HFF-Myc (cell line): ENCODE measurements at places on chromosomes 6 and 20.

DNA sequence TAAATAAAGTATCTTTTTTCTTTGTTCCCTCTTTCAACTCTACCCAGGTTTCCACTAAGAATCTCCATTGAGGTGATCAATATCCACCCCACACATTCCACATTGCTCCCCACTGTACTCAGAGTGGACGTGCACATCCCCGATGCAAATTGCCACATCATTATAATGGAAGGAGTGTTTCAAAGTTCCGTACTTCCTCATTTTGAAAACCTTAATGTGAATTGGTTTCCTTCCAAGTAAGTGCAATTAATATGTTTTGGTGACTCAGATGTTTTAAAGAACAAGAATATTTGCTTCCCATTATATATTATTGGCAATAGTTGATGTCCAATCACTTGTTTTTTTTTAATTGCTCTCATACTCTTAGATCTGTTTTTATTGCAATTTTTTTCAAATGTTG is 463.6 kb downstream of the HACE1 start:
- DNase-seq: no peak

DNA sequence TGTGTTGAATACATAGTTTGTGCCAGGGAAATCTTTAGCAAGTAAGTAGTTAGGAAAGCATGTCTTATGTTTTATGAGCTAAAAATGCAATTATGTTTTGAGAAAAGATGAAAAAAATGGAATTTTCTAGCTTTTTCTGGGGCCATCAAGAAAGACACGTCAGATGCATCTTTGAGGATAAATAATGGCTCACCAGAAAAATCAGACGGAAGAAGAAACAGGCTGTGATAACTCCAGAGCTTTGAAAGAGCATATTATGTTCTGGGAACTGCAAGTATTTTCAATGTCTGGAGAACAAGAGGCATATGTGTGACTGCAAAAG is 173.7 kb downstream of the CLVS2 start:
- DNase-seq: no peak

DNA sequence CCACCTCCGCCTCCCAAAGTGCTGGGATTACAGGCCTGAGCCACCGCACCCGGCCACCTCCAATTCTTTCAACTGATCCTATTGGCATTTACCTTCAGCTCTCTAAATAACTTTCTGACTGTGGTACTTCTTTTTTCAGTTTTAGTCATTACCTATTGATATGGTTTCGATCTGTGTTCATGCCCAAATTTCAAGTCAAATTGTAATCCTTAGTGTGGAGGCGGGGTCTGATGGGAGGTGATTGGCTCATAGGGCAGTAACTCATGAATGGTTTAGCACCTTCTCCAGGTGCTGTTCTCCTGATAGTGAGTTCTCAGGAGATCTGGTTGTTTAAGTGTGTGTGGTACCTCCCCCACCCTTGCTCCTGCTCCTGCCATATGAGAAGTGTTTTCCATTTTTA is 140.9 kb downstream of the LPA start:
- DNase-seq: no peak

- DNase-seq: no peak
These were observed 143.8 kb upstream of the LAMA2 start for GRCh38 chr6:128739112-128739511.

- DNase-seq: no peak
These were observed 32.5 kb upstream of the ECI2 start for GRCh38 chr6:4167833-4168232.
